ENCODE measurements at places on chromosomes 5 and 9.

DNA sequence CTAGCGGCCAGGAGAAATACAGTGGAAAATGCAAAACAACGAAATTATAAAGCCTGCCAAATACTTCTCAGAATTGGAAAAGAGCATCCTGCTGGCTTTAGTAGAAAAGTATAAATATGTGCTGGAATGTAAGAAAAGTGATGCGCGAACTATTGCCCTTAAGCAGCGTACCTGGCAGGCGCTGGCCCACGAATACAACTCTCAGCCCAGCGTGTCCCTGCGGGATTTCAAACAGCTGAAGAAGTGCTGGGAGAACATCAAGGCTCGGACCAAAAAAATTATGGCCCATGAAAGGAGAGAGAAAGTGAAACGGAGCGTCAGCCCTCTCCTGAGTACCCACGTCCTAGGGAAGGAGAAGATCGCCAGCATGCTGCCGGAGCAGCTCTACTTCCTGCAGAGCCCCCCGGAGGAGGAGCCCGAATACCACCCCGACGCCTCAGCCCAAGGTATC lies 15.0 kb downstream of the MSANTD3 start:
- no peak overlapping the region for H3K4me3 ChIP-seq
- peaks cover 5% of the 10 kb centered on the region for H3K36me3 ChIP-seq
- no peaks in the 10 kb centered on the region for H3K27me3 ChIP-seq
- no peaks in the 10 kb centered on the region for H3K4me1 ChIP-seq
- DNase-seq: no peak

DNA sequence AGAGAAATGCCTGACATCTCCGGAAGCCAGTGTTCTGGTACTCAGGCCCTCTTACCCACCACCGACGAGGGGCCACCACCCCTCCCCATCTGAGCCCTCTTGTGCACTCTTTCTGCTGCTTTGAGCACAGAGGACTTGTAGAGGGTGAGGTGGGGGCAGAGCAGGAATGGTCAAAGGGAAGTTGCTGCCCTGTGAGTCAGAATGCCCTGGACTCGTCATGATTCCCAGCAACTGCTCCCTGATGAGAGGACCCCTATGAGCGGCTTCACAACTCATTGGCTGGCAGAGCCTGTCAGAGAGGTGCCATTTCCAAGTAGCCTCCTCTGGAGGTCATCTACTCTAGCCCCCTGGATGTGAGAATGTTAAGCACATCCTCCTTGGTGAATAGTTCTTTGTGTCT lies 845 bp downstream of the ECSCR start:
- H3K4me1 ChIP-seq: peaks cover 49% of the 10 kb centered on the region
- no peaks in the 10 kb centered on the region for H3K36me3 ChIP-seq
- no peak overlapping the region for H3K4me3 ChIP-seq
- no peaks in the 10 kb centered on the region for H3K27me3 ChIP-seq
- no peak for DNase-seq

GRCh38 chr9:135219676-135220600 lies 132.5 kb downstream of the OLFM1 start:
- H3K27ac ChIP-seq: no peak overlapping the region
- H3K4me3 ChIP-seq: no peak overlapping the region
- no peaks in the 10 kb centered on the region for H3K27me3 ChIP-seq
- no peaks in the 10 kb centered on the region for H3K4me1 ChIP-seq
- no peaks in the 10 kb centered on the region for H3K36me3 ChIP-seq
- no peak for DNase-seq

GRCh38 chr5:122858451-122858850 lies 13.0 kb downstream of the SNX24 start:
- DNase-seq: no peak
- H3K27me3 ChIP-seq: no peaks in the 10 kb centered on the region
- no peak overlapping the region for H3K27ac ChIP-seq
- H3K4me3 ChIP-seq: no peak overlapping the region
- H3K4me1 ChIP-seq: peaks cover 4% of the 10 kb centered on the region

DNA sequence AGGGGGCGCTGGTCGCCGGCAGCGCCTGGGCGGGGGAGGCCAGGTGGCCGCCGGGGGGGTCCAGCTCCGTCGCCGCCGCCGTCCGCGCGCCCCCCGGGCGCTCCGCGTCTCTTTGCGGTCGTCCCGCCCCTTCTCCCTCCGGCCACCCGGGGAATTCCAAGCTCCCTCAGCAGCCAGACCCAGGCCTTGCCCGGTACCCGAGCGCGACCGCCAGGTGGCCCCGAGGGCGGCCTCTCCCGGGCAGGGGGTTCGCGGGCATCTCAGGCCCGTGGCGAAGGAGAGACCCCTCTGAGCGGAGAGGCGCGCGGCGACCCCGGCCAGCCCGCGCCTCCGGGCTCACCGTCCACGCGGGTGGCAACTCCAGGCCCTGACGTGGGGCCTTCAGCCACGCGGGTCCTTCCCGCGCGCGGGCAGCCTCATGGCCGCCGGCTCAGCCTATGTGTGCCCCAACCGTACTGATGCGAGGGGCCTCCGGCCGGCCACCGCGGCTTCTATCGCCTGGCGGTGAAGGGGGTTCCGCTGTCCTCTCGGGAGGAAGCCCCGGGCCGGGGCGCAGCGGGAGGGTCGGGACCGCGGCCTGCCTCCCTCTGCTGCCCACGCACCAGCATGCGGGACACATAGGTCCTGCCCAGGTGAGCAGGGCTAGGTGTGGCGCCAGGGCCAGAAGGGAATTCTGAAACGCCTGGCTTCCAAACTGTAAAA lies 529 bp upstream of the NRARP start:
- H3K36me3 ChIP-seq: no peaks in the 10 kb centered on the region
- no peak for DNase-seq
- no peak overlapping the region for H3K27ac ChIP-seq

DNA sequence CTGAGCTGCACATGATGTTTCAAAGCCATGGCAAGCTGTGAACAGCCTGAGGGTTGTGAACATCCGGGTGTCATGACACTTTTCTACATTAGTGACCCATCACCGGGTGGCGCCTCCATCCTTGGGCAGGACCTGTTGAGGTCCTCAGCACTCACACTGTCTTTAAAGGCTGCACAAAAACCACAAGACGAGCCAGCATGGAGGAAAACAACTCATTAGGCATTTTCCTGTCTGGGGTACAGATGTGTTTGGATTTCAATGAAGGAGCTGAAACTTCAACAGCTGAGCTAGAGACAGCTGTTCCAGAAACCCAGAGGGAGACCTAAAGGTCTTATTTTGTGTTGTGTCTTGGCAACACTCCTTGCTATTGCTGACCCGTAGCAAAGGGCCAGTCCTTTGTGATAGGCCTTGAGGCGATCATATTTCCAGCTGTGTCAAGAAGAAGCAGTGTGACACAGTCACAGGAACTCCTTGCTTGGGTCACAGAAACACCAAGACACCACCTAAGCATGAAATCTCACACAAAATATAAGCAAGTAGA lies 151.8 kb upstream of the VLDLR start:
- no peak overlapping the region for H3K4me3 ChIP-seq
- no peaks in the 10 kb centered on the region for H3K36me3 ChIP-seq
- no peak overlapping the region for H3K27ac ChIP-seq
- no peaks in the 10 kb centered on the region for H3K4me1 ChIP-seq
- peak; percentile 32 for DNase-seq

Measured in activated CD4-positive, alpha-beta memory T cell treated with anti-CD3 and anti-CD28 coated beads, Interleukin-2, amount 10 ng/mL, durations not matched to agents 7 days and 5 days (primary cell).